HFFc6 (cell line): ENCODE measurements at places on chromosomes 6 and 20.

GRCh38 chr6:125906158-125906998, 50.2 kb upstream of the HINT3 start:
- DNase-seq = peak; percentile 24

- no peak for DNase-seq
Observed at GRCh38 chr6:56482525-56482924, 160.2 kb downstream of the DST start.

GRCh38 chr6:119147101-119148053, 68.9 kb upstream of the FAM184A start:
- peak; percentile 96 for DNase-seq

DNA sequence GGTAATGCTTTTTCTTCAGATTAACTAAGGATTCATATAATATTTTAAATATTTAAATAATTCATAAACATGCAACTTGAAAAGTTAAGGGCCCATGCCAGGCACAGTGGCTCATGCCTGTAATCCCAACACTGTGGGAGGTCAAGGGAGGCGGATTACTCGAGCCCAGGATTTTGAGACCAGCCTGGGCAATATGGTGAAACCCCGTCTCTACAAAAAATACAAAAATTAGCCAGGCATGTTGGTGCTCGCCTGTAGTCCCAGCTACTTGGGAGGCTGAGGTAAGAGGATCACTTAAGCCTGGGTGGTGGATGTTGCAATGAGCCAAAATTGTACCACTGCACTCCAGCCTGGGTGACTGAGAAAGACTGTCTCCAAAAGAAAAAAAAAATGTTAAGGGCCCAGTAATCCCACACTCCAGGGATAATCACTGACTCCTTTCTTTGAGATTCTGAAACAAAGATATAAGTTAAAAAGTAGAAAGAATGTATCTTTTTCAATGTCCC, 7.9 kb upstream of the RIN2 start:
- DNase-seq = no peak

DNA sequence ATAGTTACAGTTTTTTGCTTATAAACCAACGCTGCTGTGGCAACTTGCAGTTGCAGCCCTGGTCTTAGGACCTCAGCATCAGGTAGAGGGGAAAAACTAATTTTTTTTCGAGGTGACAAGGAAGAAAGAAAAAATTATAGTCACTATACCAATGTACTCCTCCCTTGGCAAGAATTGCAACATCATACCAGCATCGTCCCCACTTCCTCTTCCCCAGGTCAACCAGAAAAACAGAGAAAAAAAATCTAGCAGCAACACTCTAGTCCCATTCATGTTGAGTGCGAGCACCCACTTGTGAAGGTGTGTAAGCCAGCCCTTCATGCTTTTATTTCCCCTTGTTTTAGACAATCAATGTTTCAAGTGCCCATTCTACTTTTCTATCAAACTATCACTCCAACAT, 13.1 kb upstream of the DCBLD1 start:
- DNase-seq = no peak

- no peak for DNase-seq
Observed at GRCh38 chr6:139640448-139640847, 266.0 kb upstream of the CITED2 start.
